ENCODE measurements at places on chromosomes 6 and 20. TPM values are rescaled to one million over a fixed set of nuclear protein-coding genes. Genes with fewer than 3 reads are reported as not detected.

MARCKS gene
- total RNA-seq, result 114 TPM

PAK1IP1 gene
- 11.9 TPM for total RNA-seq

- DNase-seq, result peak; percentile 89
These were observed 1.2 kb downstream of the TGIF2 start for GRCh38 chr20:36574366-36575135.

- no peak for DNase-seq
These were observed 112.5 kb downstream of the JPH2 start for GRCh38 chr20:44074252-44075151.
